ENCODE measurements at places on chromosomes 7 and 10.

DNA sequence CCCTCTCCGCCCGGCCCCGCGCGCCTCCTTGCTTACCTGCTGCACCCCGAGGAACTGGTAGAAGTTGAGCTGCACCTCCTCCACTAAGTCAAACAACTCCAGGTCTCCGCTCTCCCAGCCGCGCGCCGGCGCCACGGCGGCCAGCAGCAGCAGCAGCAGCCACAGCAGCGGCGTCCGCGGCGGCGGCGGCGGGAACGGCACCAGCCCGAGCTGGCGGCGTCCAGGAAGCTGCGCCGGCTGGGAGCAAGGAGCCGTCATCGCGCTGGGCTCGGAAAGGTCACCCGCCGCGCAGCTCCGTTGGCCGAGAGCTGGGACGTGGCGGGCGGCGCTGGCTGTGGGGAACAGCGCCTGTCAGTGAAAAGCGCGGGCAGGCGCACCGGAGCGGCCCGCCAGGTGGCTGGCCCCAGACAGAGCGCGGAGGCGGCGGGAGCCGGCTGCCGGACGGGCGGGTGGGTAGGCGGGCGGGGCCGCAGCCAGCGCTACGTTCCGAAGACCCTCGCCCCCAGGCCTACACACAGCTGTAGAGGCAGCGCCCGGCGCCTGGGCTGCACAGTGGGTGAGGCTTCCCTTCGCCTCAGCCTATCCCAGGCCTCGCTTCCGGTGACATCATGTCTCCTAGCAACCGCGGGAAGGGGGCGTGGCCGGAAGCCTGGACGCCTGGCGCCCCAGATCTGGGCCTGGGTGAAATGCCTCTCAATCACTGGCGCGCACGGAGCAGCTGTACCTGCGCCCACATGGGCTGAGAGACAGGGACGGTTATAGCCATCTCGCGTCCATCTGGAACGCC lies at the start of gene DNAJC1:
TSS of gene DNAJC1 (minus strand) at position 554 of the 787 bp plus-strand sequence. CDS start at position 258, 296 bp downstream.
- DNase-seq, result peak; percentile 99

DNA sequence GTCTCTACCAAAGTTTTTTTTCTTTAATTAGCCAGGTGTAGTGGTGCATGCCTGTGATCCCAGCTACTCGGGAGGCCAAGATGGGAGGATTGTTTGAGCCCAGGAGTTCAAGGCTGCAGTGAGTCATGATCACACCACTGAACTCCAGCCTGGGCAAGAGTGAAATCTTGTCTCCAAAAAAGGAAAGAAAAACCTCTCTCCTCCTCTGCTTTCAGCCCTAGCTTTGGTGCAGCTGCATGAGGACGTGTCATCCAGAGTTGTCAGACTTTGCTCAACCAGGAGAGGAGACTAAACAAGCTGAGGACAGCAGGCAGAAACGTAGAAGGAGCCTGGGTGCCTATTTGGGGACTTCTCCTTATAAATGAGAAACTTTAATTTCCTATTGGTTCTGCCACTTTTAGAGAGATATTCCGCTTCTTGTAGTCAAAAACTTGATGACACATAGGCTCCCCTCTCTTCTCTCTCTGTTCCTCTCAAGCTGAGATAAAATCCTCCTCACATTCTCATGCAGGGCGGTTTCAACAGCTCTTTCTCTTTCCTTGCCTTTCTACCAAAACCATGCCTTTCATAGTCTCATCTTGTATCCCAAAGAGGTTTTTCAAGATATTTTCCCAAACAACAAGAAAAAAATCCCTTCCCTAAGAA lies 205.4 kb downstream of the ARHGAP12 start:
- no peak for DNase-seq

- no peak for DNase-seq
Observed at GRCh38 chr10:7288060-7288690, 122.7 kb downstream of the SFMBT2 start.

DNA sequence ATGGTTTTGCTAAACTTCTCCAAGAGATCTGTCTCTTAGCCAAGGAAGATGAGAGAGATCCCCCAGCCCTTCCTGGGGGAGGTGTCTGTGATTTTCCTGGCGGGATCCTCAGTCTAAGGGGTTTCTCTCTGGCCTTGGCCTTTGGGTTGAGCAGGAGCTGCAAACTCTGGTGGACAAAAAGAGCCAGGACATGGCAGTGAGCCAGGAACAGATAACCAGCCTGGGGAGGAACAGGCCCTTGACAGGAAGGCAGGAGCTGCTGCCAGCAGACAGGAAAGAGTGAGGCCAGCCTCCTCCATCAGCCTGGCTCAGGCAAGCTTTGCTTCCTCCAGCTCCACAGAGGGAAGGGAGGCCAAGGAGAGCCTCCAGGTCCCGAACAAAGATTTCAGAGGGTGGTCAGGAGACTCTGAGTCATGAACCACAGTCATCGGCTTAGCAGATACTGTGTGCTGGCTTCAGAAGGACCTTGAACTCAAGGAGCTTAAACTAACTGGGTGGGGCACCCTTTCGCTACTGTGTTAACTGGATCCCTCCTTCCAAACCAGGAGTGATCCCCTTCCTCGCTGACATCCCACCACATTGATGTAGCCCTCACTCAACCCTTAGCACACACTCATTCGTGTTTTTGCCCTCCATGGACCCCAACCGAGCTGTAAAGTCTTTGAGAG lies 34.7 kb downstream of the DDIT4 start:
- DNase-seq, result no peak

DNA sequence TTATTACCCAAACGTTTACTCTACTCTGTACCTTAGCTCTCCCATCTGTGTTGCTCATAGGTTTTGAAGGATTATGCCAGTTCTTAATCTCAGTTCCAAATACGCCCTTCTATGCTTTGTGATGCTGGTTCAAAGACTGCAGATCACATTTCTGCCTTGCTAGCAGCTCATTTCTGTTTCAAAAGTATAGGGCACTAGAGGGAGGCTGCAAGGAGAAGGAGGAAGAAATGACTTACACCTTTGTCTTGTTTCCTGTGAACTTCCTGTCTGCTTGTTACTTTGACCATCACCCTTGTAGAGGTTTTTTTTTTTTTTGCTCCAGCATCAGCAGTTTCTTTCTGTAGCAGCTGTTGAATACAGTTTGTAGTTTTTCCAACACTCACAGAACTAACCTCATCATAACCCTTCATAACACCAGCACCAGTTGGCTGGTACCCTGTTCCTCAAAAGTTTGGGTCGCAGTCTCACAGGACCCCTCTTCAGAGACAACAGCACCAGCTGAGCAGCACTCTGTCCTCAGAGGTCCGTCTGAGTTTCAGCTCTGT lies 16.5 kb downstream of the SLK start:
- no peak for DNase-seq

GRCh38 chr10:45052700-45053099 lies 52.0 kb downstream of the ZNF22 start:
- no peak for DNase-seq

DNA sequence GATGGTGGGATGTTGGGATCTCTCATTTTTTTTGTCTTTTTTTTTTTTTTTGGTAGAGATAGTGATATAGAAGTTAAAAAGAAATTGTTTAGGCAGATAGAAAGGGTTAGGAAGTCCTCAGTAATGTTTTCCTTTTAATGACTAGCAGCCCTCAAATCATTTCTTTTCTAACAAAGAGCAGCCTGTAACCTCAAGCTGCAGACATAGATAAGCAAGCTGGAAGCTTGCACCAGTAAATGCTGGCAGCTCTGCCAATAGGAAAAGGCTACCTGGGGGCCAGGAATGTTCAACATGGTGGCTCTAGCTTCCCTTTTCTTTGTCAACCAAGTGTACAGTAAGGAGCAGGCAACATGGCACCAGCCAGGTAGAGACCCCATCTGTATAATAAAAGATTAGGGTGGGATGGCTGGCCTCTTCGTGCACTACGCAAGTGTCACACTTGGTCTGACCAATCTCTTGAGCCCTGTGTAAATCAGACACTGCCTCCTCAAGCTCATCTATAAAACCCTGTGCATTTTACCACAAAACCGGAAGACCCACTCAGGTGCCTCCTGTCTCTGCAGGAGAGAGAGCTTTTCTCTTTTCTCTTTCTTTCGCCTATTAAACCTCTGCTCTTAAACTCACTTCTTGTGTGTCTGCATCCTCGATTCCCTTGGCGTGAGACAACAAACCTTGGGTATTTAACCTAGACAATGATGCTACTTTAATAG lies 212.9 kb downstream of the SNX10 start:
- DNase-seq, result no peak

DNA sequence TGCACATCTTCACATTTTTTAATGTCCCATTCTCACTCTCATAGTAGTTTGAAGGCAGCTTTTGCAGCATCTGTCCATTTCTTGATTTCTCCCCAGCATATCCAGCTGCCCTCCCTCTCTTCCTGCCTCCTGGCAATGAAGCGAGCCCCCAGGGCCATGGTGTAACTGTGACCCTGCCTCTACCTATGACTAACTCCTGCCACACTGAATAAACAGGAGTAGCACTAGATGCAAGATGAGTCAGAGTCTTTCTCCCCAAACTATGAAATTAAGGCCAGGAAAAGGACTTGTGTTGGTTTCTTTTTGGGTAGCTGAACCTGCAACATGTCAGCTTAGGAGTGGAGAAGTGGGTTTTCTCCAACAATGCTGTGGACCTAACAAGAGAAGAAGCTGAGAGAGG lies 329.0 kb downstream of the RNLS start:
- DNase-seq, result no peak

DNA sequence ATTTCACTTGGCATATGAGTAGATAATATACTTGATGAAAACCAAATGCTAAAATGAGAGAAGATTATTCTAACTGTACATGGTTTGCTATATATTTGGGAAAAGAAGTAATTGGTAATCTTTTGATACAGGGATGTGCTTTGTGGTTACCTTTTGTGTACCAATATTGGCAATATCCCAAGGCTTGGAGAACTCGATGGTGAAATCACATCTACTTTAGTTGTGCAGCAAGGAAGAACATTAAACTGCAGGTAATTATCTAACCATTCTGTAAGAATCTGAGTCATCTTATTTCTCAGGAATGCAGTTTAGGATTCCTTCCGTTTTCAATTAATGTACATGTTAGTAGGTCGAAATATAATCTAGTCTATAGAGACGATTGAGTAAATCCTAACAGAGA lies 64.1 kb downstream of the SRI start:
- no peak for DNase-seq

DNA sequence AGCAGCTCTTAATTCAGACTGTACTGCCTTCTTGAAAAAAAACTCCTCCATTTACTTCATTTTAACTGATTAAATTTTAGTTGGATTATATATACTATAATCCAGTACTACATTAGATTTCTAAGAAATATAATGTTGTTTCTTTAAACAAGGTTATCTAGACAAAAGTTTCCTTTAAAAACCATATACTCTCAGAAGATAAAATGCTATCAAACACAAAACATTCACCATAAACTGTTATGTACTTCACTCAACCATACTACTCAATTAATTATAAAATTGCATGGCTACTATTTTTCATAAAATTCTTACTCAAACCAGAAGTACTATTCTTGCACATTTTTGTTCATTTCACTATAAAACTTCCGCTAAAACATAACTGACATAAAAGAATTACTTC lies 12.7 kb downstream of the GPR22 start:
- no peak for DNase-seq

GRCh38 chr7:12861070-12861469 lies 173.6 kb downstream of the ARL4A start:
- DNase-seq, result no peak

DNA sequence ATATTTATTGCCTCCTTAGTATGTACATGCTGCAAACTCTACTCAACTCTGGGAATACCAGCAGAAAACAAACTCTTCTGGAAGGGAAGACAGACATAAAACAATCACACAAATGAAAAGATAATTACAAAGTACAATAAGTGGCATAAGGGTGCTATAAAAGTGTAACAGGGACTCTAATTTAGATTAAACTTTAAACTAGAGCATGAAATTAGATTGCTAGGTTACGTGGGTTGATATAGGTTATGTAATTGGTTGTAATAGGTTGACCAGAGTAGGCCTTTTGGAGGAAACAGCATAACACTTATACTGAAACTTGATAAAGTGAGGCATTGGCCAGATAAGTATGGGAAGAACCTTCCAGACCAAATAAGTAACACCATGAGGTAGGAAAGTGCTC lies 26.2 kb upstream of the DKK1 start:
- DNase-seq, result no peak

DNA sequence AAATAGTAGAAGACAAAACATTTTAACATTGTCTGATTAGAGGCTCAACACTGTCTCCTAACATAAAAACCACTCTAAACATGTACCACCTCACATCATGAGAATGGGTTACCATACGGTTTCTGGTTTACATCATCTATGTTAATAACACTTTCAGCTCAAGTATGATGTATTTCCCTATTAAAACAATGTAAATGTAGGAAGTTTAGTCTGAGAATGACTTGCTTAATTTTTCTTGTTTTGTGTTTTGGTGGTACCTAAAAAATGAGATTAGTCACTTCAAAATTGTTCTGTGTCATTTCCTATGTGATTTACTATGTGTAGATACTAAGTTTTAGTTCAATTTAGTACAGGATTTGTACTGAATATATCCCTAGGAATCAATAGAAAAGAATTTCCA lies 195.8 kb upstream of the SEMA3C start:
- DNase-seq, result no peak

DNA sequence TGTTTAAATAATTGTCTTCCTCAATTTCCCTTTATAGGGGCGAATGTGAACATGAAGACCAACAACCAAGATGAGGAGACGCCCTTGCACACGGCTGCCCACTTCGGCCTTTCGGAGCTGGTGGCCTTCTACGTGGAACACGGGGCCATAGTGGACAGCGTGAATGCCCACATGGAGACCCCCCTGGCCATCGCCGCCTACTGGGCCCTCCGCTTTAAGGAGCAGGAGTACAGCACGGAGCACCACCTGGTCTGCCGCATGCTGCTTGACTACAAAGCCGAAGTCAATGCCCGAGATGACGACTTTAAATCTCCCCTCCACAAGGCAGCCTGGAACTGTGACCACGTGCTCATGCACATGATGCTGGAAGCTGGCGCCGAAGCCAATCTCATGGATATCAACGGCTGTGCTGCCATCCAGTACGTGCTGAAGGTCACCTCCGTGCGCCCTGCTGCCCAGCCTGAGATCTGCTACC lies 42.1 kb downstream of the ASB4 start:
- DNase-seq, result no peak

DNA sequence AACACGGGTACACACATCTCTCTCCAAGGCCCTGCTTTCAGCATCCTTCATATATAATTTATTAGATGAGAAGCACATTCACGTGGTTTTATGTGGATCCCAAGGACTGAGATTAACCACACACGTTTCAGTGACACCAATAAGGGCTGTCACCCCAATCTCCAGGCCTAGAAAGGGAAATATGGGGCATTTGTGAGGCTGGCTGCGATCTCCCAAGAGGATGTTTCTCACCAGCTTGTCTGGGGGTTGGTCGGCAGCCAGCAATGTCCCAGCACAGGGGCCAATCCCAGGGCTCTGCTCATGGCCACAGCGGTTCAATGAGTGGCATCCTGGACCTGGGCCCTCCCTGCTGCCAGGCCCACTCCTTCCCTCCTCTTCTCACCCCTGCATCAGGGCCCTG lies 115.5 kb downstream of the ITIH5 start:
- DNase-seq, result no peak

Measured in stimulated activated CD8-positive, alpha-beta memory T cell treated with anti-CD3 and anti-CD28 coated beads, Interleukin-7, amount 100 ng/mL, for 24 hours (primary cell).